ENCODE measurements at places on chromosomes 5 and 9. TPM values are rescaled to one million over a fixed set of nuclear protein-coding genes. Genes with fewer than 3 reads are reported as not detected.

The SPOCK1 gene
- total RNA-seq, result 36.7 TPM

The GADD45G gene
- total RNA-seq, result 5.6 TPM

DNA sequence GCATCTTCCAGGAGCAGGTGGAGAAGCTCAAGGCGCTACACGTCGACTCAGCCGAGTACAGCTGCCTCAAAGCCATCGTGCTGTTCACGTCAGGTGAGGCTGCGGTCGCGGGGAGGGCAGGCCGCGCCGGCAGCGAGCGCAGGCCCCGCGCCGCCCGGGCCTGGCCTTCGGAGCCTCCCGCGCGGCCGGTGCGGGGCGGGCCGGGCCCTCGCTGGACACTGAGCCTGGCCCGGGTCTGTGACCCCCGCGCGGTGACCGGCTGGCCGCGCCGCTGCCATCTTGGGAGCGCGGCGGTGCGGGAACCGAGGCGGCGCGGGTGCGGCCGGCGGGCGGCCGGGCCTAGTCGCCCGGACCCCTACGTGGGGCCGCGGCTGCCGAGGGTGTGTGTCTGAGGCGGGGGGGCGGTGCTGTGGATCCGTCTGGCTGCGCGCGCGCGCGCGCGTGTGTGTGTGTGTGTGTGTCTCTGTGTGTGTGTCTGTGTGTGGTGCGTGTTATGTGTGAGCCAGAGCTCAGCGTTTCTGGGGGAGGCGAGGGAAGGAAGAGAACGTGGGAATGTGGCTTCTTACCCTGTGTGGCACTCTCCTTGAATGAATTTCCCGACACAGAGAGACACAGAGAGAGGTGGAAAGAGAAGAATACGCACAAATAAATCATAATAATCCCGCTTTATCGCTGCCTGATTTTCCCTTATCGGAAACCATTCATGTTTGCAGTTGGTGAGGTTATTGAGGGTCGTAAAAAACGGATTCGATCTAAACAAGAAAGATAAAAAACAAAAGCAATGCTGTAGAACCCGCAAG is 5.5 kb downstream of the NR2F1 start:
- DNase-seq, result no peak

The UBE2QL1 gene
- total RNA-seq, result 46.3 TPM

The LAMC3 gene
- total RNA-seq, result 3.0 TPM

The LCN12 gene
- total RNA-seq, result not detected

The CHMP5 gene
- total RNA-seq, result 92.8 TPM

GRCh38 chr5:153985498-153985897 is 53.2 kb downstream of the FAM114A2 start:
- no peak for DNase-seq

GRCh38 chr5:15737036-15737821 is 237.2 kb downstream of the FBXL7 start:
- DNase-seq, result no peak

DNA sequence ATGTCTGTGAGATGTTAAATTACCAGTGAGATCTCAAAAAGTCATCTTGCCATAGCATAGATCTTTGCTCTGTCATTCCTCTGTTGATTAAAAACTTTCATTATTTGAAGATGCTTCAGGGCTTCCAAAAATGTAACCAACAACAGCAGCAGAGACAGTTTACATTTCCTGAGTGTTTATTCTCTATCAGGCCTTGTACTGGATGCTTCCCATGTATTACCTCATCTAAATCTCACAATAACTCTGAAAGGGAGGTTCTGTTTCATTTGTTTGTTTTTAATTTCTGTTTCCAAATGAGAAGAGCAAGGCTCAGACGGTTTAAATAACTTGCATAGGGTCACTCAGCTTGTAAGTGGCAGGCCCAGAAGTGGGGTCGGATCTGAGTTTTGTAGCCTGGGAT is 45.2 kb downstream of the MRRF start:
- no peak for DNase-seq

GRCh38 chr9:12975496-12975895 is 200.7 kb downstream of the LURAP1L start:
- DNase-seq, result no peak

DNA sequence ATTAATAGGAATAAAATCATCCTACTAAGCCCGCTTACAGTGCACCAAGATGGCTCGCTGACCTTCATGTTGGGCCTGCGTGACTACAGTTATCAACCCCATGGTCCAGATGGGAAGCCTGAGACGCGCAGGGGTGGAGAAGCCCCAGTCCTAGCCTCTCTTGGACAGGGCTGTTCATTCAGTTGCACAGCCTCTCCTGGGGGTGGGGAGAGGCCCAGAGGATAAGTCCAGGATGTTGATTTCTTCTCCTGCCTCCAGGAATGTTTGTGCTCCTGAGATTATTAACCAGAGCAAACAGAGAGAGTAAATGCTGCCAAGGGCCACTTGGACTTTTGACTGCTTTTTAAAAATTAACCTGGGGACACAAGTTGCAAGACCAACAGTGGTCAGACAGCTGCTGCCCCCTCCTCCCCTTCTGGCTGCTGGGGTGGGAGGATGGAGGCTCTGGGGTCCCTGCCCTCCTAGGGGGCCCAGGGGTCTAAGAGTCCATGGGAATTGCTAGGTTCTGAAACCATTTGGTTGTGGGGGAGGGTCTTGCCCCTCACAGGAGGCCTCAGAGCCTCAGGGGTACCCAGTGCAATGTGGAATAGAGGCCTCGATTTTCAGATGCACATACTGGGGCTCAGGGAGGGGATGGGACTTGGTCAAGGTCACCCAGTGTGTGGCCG is 2.8 kb upstream of the AMBP start:
- no peak for DNase-seq

DNA sequence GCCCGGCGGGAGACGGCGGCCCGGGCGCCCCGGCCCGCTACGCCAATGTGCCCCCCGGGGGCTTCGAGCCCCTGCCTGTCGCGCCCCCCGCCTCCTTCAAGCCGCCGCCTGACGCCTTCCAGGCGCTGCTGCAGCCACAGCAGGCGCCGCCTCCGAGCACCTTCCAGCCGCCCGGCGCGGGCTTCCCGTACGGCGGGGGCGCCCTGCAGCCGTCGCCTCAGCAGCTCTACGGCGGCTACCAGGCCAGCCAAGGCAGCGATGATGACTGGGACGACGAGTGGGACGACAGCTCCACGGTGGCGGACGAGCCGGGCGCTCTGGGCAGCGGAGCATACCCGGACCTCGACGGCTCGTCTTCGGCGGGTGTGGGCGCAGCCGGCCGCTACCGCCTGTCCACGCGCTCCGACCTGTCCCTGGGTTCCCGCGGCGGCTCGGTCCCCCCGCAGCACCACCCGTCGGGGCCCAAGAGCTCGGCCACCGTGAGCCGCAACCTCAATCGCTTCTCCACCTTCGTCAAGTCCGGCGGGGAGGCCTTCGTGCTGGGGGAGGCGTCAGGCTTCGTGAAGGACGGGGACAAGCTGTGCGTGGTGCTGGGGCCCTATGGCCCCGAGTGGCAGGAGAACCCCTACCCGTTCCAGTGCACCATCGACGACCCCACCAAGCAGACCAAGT is 723 bp downstream of the SNX18 start:
- peak; percentile 22 for DNase-seq

DNA sequence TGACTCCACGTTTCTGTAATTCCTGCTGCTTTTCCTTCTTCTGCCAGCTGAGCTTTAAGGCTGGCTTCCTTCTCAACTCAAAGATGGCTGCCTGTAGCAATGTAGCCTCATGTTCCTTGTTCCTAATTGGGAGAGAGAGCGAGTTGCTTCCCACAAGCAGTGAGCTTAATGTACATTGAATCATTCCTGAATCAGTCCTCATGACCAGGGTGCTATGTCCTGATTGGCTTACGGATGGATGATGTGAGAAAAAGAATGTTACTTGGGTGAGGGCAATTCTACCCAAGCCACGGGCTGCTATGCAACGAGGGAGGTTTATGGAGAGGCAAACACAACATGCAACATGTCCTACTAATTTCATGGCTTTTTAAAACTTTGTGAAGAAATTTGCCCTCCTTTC is 356.2 kb downstream of the RASEF start:
- DNase-seq, result no peak

DNA sequence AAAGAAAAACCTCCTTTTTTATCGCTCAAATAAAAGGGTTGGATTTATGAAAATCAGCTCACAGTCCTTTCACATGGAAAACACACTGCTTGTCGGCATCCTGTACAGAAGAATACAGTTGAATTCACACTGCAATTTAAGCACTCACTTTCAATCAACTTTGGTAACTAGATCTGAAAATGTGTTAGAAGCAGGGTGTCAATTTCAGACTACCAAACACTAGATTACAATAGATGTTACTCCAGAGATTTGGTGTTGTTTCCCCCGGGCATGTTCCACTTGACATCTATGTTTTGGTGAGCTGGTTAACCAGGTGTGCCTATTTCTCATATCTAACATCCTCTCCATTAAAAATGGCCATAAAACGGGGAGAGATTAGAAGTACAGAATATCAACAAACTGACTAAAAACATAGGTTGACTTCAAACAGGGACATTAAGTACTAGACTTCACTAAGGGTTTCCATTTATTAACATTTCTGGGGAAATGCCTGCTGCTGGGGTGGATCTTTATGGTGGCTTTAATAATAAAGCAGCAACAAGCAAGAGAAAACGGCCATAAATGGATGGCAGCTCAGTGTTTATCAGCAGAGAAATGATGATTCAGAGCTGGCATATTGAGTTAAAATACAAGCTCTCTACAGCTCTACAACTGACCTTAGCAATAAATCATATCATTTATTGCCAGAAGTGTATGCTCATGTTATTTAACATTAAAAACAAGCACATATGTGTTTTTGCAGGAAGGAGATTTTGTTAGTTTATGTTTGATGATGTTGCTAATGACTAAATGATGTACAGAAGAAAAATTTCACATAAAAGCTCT is 158.8 kb downstream of the SLF1 start:
- no peak for DNase-seq

- DNase-seq, result no peak
These were observed 291.3 kb downstream of the FBXL7 start for GRCh38 chr5:15791274-15791673.

The ARHGEF37 gene
- total RNA-seq, result 1.4 TPM

- no peak for DNase-seq
These were observed 36.8 kb upstream of the C5orf58 start for GRCh38 chr5:170195961-170196360.

- no peak for DNase-seq
These were observed 40.6 kb upstream of the COL5A1 start for GRCh38 chr9:134600836-134601638.

DNA sequence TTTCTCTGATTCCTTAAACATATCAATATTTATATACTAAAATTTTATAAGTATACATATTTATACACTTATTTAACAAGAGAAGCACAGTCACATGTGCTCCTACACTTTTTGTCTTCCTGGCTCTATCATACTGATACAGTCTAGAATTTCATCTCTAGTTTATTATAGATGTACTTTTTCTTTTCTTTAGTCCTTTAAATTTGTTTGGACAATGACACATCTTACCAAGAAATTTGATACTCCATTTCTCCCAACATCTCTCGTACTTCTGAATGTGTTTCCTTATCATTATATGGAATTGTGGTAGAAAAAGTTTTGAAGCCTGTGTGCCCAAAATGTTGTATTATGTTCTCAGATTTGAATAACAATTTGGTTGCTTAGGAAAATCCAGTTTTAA is 104.6 kb downstream of the DMRT2 start:
- DNase-seq, result no peak

- DNase-seq, result no peak
These were observed 161.9 kb upstream of the GAS1 start for GRCh38 chr9:87109231-87109631.

- DNase-seq, result no peak
These were observed at the start of gene PRRT1B for GRCh38 chr9:131545003-131545785. PRRT1B (plus strand) TSS chr9:131545523; CDS start chr9:131545616, 93 bp downstream.

GRCh38 chr5:164637931-164638521 is 1132.6 kb downstream of the MAT2B start:
- no peak for DNase-seq

The PCDHB12 gene
- 14.8 TPM for total RNA-seq

- DNase-seq, result no peak
These were observed 28.7 kb upstream of the ZSWIM6 start for GRCh38 chr5:61303346-61303745.

DNA sequence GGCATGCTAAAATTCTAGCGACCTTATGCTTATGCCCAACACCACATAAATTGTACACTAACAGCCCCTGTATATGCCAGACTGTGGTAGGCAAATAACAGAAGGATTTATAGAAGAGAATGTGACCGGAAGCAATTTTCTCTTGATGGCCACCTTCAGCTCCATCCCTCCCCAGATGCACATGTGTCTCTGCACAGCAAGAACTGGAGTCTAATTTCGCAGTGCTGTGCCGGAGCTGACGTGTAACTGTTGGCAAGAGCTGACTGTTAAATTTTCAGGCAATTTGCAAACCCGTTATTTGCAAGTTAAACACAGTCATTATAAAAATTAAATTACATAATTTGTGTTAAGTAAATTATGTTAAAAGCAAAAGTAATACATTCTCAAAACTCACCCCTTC is 48.4 kb downstream of the PCA3 start:
- DNase-seq, result no peak

- no peak for DNase-seq
These were observed 804.4 kb downstream of the TLE4 start for GRCh38 chr9:80376180-80376579.

GRCh38 chr5:42641336-42642005 is 115.1 kb upstream of the CCDC152 start:
- no peak for DNase-seq

GRCh38 chr9:6944896-6945295 is 187.1 kb downstream of the KDM4C start:
- no peak for DNase-seq

GRCh38 chr9:127783111-127784008 is 2.5 kb upstream of the CDK9 start:
- DNase-seq, result no peak

- DNase-seq, result no peak
These were observed 44.0 kb downstream of the VAV2 start for GRCh38 chr9:133948131-133948530.

GRCh38 chr5:39440958-39441624 is 16.3 kb upstream of the DAB2 start:
- DNase-seq, result no peak

GRCh38 chr5:999032-999501 is 9.5 kb upstream of the NKD2 start:
- no peak for DNase-seq

- DNase-seq, result no peak
These were observed 131.3 kb downstream of the GLIS3 start for GRCh38 chr9:4168526-4168925.

The ENHO gene
- total RNA-seq, result 37.6 TPM

Measured in occipital lobe (tissue), 3 donors.